ENCODE measurements at places on chromosomes 13 and 19.

DNA sequence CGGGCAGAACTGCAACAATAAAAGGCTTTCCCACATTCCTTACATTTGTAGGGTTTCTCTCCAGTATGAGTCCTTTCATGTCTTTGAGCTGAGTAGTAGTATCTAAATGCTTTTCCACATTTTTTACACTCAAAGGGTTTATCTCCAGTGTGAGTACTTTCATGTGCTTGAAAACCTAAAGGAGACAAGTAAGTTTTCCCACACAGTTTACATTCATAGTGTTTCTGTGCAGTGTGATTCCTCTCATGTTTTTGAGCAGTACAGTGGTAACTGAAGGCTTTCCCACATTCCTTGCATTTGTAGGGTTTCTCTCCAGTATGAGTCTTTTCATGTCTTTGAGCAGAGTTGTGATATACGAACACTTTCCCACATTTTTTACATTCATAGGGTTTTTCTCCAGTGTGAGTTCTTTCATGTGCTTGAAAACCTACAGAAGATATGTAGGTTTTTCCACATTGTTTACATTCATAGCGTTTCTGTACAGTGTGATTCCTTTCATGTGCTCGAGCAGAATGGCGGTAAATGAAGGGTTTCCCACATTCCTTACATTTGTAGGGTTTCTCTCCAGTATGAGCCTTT lies 47.0 kb downstream of the ZNF44 start:
- DNase-seq: no peak

DNA sequence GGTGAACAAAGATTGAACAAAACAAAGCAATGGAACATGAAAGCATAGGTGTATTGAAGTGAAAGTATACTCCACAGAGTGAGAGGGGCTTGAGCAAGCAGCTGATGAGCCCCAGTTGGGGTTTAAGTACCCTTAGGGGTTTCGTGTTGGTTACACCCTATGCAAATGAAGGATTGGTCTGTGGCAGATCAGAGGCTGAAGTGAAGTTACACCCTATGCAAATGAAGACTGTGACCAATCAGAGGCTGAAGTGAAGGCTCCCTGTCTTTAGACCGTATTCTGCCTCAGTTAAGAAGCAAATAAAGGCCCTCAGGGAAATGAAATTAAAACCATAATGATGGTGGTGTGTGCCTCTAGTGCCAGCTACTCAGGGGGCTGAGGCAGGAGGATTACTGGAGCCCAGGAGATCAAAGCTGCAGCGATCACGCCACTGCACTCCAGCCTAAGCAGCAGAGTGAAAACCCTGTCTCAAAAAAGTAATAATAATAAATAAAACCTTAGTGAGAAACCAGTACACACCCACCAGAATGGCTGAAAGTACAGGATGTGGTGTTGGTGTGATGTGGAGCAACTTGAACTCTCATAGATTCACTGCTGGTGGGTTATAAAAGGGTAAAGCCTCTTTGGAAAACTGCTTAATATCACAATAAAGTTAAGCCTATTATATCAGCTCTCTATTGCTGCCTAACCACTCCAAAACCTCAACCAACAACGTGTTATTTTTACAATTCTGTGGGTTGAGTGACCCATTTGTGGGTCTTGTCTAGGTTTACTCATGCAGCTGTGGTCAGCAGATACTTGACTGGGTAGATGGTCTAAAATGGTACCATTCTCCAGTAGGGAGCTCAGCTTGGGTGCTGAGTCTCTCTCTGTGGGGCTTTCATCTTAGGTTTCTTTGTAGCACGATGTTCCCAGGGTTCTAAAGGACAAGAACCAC lies 12.8 kb upstream of the UPF3A start:
- no peak for DNase-seq

- DNase-seq: no peak
Measured at GRCh38 chr13:90732049-90732448, 615.4 kb upstream of the MIR17HG start.

DNA sequence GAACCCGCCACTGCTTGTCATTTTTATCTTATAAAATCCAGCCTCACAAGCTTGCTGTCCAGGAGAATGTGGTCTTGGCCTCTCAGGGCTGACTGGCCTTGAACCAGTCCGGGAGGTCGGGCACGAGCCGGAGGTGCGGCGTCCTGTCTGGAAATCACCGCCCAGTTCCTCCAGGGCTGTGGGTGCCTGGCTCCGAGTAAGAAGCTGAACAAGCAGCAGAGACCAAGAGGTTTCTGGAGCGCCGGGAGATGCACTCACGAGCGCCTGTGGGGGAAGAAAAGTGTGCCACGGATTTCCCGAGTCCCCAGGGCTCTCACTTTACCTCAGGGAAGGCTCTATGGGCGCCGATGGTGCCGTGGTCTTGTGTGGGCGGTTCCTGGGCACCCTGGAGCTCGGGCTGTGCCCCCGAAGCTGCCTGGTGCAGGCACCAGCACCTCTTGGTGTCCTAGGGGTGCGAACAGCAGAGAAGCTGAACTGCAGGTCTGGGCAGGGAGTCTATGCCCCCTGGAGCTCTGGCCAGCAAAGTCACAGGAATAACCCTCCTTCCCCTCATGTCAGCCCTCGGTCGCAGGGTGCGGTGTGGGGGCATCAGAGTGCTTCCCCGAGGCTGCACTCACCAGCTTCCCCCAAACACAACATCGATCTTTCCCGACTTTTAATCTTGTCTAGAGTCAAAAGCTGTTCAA lies 50.0 kb downstream of the GAS6 start:
- DNase-seq: no peak

DNA sequence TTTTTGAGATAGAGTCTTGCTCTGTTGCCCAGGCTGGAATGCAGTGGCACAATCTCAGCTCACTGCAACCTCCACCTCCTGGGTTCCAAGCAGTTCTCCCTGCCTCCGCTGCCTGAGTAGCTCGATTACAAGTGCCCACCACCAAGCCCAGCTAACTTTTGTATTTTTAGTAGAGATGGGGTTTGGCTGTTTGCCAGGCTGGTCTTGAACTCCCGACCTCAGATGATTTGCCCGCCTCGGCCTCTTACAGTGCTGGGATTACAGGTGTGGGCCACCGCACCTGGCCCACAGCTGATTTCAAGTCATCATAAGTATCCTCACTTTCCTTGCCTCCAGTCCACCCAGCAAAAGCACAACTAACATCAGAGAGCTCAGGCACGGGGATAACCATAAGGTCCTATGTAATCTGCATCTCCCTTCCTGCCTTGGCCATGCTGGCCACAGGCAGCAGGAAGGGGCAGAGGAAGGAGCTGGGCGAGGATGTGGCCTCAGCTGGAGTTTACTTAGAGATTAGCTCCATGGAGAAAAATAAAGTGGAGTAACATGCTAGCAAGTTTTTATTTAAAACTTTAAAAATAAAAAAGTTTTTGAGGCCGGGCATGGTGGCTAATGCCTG lies 22.9 kb upstream of the ADGRE1 start:
- DNase-seq: no peak

- DNase-seq: no peak
Measured at GRCh38 chr19:13613447-13613846, 107.2 kb upstream of the CACNA1A start.

DNA sequence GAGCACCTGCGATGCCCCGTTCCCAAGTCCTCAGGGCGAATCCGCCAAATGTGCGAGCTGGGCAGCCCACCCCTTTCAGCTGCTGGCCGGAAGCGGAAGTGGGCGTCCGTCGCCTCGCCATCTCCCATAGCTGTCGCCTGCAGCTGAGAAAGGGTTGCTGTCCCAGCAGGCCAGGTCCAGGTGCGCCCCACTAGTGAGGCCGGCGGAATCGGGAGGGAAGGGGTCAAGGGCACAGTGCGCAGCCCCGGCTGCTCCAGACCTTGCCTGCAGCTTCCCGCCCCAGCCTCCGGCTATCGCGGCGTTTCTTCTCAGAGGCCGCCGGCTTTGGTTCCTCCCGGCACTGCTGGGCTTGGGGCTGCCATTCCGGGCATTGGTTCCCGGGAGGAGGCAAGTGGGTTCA lies at the start of gene ZNF177:
ZNF177 (plus strand) TSS at position 109 of the 400 bp plus-strand sequence. CDS start 15,299 bp downstream, outside the sequence.
- no peak for DNase-seq

- peak; percentile 80 for DNase-seq
Measured at GRCh38 chr13:41054212-41054877, 7.0 kb upstream of the WBP4 start.

- no peak for DNase-seq
Measured at GRCh38 chr19:6610934-6611852, 20.2 kb upstream of the CD70 start.

GRCh38 chr13:43086181-43086580 lies 62.8 kb downstream of the DNAJC15 start:
- DNase-seq: no peak

GRCh38 chr19:30712431-30713337 lies 340.5 kb downstream of the ZNF536 start:
- no peak for DNase-seq

DNA sequence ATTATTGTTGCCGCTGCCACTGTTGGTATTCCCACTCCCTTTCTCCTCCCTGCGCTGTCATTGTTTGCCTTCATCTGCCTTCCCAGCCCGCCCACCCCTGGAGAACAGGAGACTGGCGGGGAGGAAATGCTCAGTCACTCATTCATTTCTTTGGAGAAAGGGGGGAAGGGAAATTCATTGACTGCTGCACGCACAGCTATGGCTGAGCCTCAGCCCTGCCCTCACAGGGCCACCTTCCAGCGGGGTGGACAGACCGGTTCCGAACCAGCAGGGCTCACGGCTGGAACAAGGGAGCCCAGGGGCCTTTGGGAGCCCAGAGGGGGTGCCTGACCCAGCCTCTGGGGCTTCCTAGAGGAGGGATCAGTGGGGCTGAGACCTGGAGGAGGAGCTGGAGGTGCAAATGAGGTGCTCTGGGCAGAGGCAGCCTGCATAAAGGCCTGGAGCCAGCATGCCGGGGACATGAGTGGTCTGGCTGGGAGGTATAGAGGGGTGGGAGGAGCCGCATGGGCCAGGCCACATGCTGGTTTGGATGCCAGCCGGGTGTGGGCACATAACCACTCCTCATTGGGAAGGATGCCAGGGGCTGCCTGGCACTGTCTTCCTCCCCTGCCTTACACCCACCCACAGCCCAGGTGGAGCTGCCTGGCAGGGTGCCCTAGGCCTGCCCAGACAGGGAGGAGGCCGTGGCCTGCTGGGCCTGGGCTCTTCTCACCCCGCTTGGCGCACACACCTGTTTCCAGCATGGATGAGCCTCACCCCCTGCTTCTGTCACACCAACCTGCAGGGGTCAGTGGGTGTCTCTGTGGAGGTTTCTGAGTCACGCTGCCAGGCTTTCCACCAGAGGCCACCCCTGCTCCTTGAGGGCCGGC lies 26.8 kb downstream of the PPP5C start:
- no peak for DNase-seq

- no peak for DNase-seq
Measured at GRCh38 chr13:45162821-45163220, 38.0 kb downstream of the KCTD4 start.

DNA sequence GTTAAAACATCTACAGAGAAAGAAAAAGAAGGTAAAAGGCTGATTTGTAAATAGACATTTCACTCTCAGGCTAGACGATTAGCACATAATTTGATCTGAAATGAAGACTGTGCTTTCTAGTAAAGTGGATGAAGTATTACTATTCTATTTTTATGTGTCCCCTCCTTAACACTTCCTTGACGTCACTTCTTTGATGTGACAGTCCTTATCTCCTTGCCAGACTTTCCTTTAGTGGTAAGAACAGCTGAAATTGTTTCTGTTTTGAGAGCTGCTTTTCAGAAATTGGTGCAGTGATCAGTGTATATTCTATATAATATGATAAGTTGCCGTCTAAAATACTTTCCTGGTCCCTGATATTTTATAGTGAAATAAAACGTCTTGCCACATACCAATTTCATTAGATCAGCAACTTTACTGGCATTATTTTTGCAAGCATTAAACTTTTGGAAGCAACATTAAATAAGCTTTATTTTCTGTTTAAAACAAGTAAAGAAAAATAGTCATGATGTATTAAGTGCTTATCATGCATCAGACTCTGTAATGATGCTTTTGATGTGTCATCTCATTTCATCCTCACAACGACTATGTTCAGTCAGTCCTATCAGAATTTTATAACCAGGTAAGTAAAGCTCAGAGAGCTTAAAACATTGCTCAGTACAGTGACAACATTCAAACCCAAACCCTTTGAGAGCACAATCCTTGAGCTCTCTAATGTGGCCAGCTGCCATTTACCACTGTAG lies 210.3 kb upstream of the PCDH9 start:
- DNase-seq: no peak

GRCh38 chr13:100179276-100179675 lies 90.4 kb downstream of the PCCA start:
- no peak for DNase-seq

DNA sequence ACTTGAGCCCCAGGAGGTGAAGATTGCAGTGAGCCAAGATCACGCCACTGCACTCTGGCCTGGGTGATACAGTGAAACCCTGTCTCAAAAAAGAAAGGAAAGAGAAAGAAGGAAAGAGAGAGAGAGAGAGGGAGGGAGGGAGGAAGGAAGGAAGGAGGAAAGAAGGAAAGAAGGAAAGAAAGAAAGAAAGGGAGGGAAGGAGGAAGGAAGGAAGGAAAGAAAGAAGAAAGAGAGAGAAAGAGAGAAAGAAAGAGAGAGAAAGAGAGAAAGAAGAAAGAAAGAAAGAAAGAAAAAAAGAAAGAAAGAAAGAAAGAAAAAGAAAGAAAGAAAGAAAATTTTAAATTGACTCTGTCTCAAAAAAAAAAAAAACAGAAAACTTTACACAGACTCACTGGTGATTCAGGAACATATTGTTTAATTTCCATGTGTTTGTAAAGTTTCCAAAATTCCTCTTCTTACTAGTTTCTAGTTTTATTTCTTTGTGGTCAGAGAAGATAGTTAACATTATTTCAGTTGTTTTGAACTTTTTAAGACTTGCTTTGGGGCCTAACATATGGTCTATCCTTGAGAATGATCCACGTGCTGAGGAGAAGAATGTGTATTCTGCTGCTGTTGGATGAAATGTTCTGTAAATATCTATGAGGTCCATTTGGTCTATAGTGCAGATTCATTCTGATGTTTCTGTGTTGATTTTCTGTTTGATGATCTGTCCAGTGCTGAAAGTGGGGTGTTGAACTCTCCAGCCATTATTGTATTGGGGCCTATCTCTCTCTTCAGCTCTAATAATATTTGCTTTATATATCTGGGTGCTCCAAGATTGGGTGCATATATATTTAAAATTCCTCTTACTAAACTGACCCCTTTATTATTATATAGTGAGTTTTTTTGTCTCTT lies 204.4 kb upstream of the SERP2 start:
- peak; percentile 15 for DNase-seq

- DNase-seq: no peak
Measured at GRCh38 chr13:99636306-99636705, 135.0 kb downstream of the TM9SF2 start.

- DNase-seq: no peak
Measured at GRCh38 chr19:34666200-34666957, 10.6 kb downstream of the SCGB2B2 start.

GRCh38 chr19:49132974-49133609 lies 13.7 kb downstream of the PPFIA3 start:
- no peak for DNase-seq

GRCh38 chr13:91347996-91348905 lies 764 bp downstream of the MIR17HG start:
- DNase-seq: no peak

DNA sequence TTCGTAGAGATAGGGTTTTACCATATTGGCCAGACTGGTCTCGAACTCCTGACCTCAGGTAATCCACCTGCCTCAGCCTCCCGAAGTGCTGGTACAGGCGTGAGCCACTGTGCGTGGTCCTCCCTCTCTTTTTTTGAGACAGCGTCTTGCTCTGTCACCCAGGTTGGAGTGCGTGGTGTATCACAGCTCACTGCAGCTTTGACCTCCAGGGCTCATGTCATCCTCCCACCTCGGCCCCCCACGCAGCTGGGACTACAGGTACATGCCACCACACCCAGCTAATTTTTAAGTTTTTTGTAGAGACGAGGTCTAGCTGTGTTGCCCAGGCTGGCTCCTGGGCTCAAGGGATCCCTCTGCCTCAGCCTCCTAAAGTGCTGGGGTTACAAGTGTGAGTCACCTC lies 18.2 kb downstream of the ZSCAN18 start:
- DNase-seq: no peak

- peak; percentile 77 for DNase-seq
Measured at GRCh38 chr13:50208826-50209335, 193.6 kb downstream of the KCNRG start.
